Jurkat, Clone E6-1 (cell line): ENCODE measurements at places on chromosomes 5 and 9.

DNA sequence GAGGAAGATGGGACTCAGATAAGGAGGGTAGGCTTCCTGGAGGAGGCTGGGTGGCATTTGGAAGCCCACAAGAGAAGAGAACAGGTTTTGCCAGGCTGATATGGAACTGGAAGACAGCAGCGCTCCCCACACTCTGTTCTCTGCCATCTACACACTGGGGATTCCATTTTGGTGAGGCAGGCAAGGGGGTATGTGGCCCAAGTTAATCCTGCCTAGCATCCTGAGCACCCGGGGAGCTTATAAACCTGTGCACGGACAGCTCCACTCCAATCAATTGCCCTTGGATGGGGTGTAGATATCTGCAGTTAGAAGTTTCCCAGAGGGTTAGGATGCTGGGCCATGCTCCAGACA lies 158.8 kb downstream of the MACROH2A1 start:
- no peak for DNase-seq

- DNase-seq, result no peak
These were observed 11.9 kb downstream of the SMIM23 start for GRCh38 chr5:171797543-171797942.

GRCh38 chr5:132090107-132090506 lies 16.5 kb downstream of the CSF2 start:
- DNase-seq, result no peak

- DNase-seq, result no peak
These were observed 209.5 kb downstream of the MEF2C start for GRCh38 chr5:88673253-88674105.
